ENCODE measurements at places on chromosomes 3 and 15. TPM values are rescaled to one million over a fixed set of nuclear protein-coding genes. Genes with fewer than 3 reads are reported as not detected.

- H3K4me3 ChIP-seq: no peak overlapping the region
- H3K36me3 ChIP-seq: no peaks in the 10 kb centered on the region
- no peak for DNase-seq
- peaks cover 30% of the 10 kb centered on the region for H3K4me1 ChIP-seq
Measured at GRCh38 chr3:194399874-194400411, 877 bp upstream of the GP5 start.

GRCh38 chr3:171956181-171956683, 83.1 kb upstream of the FNDC3B start:
- no peak for DNase-seq
- H3K27ac ChIP-seq: no peak overlapping the region
- H3K36me3 ChIP-seq: no peaks in the 10 kb centered on the region

SGO1 gene
- 0.89 TPM for total RNA-seq

SH2D7 gene
- total RNA-seq: not detected

- no peak for DNase-seq
- H3K36me3 ChIP-seq: no peaks in the 10 kb centered on the region
- no peak overlapping the region for H3K27ac ChIP-seq
- no peak overlapping the region for H3K4me3 ChIP-seq
Measured at GRCh38 chr3:23455775-23456174, 252.6 kb downstream of the UBE2E2 start.

COMMD4 gene
- 50.6 TPM for total RNA-seq

ETV5 gene
- total RNA-seq: 28.6 TPM

GRCh38 chr3:18420555-18420954, 4.6 kb downstream of the SATB1 start:
- H3K27ac ChIP-seq: no peak overlapping the region
- peaks cover 16% of the 10 kb centered on the region for H3K4me1 ChIP-seq
- no peaks in the 10 kb centered on the region for H3K27me3 ChIP-seq
- no peak overlapping the region for H3K4me3 ChIP-seq
- peaks cover 14% of the 10 kb centered on the region for H3K36me3 ChIP-seq

DNA sequence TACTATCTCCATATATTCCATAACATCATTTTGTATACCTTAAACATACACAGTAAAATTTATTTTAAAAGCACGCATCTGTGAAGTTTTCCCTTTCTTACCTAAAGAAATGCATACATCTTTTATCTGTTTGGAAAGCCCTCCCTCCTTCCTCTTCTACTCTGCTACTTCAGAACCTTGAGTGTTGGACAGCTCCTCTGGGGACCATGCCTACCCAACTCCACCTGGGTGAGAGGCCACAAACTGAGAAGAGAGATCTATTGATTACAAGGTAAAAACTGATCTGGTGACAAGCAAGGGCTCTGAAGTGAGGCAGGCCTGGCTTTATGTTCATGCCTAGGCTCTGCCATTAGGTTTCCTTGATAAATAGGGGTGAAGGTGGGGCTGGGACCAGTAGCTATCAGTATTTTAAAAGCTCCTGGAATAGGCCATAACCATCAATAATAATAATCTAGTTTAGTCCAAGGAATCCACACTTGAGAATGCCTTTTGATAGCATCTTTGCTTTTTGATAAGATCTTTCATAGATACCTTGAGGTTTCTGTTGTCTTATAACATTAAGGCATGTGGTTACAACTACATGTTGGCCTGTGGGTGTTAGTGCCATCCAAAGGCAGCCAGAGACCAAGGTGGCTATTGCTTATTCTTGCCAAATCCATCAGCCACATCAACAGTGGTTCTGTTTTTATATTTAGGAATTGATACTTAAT, 148.8 kb downstream of the KCNMB2 start:
- H3K36me3 ChIP-seq: no peaks in the 10 kb centered on the region
- H3K4me3 ChIP-seq: no peak overlapping the region
- no peaks in the 10 kb centered on the region for H3K27me3 ChIP-seq

DNA sequence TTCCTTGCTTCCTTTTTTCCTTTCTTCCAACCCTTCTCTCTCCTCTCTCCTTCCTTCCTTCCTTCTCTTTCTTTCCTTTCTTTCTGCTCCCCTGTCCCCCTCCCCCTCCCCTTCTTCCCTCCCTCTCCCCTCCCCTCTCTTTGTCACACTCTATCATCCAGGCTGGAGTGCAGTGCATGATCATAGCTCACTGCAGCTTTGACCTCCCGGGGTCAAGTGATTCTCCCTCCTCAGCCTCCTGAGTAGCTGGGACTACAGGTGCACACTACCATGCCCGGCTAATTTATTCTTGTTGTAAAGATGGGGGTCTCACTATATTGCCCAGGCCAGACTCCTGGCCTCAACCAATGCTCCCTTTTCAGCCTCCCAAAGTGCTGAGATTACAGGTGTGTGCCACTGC, 18.7 kb downstream of the NFKBIZ start:
- peak overlapping the region; percentile 56 for H3K27ac ChIP-seq
- peaks cover 6% of the 10 kb centered on the region for H3K36me3 ChIP-seq
- peaks cover 30% of the 10 kb centered on the region for H3K4me1 ChIP-seq
- DNase-seq: no peak

GRCh38 chr15:57528940-57529565, 62.7 kb upstream of the MYZAP start:
- H3K4me1 ChIP-seq: peaks cover 9% of the 10 kb centered on the region
- H3K27ac ChIP-seq: no peak overlapping the region
- no peak overlapping the region for H3K4me3 ChIP-seq

DNA sequence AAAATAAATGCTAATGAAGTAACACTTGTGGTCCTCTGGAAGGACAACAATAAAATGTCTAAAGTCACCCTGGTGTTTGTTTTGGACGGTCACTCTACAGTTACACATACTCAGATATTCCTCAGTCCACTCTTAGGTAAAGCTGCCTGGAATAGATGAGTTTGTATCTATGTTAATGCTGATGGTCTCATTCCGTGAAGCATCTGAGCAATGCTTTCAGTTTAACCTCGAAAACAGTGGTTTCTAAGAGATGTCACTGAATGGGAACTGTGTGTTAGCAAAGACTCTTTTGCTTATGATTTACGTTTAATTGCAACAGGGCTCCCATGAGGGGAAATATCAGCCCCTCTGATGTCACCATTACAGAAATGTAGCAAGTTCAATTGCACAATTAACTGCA, 49.1 kb downstream of the FBN1 start:
- H3K36me3 ChIP-seq: no peaks in the 10 kb centered on the region
- no peaks in the 10 kb centered on the region for H3K27me3 ChIP-seq
- no peaks in the 10 kb centered on the region for H3K4me1 ChIP-seq
- H3K4me3 ChIP-seq: no peak overlapping the region

DNA sequence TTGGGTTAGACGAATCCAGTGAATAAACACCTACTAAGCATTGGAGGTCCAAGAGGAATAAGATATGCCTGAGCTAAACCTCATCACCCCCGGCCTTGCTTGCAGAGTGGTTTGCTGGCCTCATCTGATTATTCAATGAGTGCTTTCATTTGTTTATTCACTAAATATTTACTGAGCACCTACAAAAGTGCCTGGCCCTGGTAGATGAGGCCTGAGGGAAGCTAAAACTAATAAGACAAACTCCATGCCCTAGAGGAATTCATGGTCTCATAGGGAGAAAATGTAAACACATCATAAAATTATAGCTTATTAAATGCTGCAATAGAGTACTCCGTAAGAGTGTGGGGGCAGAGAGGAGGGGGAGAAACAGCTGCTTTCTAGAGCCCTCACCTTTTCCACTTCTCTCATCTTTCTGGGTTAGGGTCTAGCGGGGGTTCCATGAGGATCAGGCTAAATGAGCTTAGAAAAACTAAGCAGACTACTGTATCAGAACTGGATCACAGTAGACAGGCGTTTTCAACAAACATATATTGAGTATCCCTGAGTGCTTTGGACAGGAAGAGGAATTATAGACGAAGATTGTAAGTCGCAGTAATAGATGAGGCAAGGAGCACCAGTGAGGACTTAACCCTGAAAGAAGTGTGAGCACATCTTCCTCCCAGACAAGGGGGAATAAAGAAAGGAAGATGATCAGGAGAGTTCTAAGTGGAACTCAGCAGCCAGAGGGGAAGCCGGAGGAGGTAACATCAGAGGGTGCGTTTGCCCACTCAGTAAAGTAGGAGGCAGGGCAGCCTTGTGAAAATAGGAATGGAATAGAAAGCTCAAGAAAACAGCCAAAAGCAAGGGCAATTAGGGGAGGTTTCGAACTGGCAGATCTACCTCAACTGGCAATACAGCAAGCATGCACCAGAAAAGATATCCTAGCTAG, 31.5 kb upstream of the LAMP3 start:
- no peak overlapping the region for H3K27ac ChIP-seq
- no peak overlapping the region for H3K4me3 ChIP-seq
- no peaks in the 10 kb centered on the region for H3K4me1 ChIP-seq
- H3K36me3 ChIP-seq: no peaks in the 10 kb centered on the region

DNA sequence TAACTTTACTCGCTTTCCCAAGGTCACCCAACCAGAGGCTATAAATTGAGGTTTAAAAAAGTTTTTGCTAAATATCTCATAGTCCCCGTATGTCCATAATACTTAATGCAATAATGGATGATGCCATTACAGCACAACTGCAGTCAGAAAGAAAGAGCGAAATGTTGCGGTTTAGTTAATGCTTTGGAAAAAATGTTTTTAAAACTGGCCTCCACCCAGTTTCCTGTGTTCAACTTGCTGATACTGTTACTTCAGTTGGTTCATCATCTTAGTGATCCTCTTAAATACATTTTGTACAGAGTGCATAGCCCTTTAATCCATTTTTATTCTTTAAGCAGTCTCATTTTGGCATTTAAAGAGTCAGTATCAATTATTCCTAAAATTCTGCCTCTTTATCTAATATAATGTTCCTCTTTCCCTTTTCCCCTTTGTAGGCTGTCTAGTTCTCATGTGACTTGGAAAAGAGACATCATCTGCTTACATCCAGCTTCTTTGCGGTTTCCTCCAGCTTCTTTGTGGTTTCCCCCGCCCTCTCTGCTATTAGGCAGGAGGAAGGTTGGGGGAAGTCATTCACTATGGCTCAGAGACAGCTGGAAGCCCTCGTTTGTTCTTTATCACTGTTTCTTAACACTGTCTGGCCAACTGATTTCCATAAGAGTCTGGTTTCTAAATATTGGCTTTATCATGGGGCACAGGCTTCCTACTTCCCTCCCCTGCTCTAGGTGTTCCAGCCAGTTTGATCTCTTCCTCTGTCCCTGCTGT, 154.3 kb downstream of the GOLIM4 start:
- H3K4me1 ChIP-seq: peaks cover 21% of the 10 kb centered on the region
- H3K4me3 ChIP-seq: no peak overlapping the region
- H3K27ac ChIP-seq: no peak overlapping the region
- DNase-seq: no peak
- no peaks in the 10 kb centered on the region for H3K27me3 ChIP-seq

ROBO1 gene
- total RNA-seq: 67.7 TPM

- peaks cover 4% of the 10 kb centered on the region for H3K27me3 ChIP-seq
- no peak overlapping the region for H3K27ac ChIP-seq
- DNase-seq: no peak
- peaks cover 19% of the 10 kb centered on the region for H3K4me1 ChIP-seq
- no peak overlapping the region for H3K4me3 ChIP-seq
- H3K36me3 ChIP-seq: no peaks in the 10 kb centered on the region
Measured at GRCh38 chr15:41855261-41855961, 16.8 kb downstream of the PLA2G4B start.

DNA sequence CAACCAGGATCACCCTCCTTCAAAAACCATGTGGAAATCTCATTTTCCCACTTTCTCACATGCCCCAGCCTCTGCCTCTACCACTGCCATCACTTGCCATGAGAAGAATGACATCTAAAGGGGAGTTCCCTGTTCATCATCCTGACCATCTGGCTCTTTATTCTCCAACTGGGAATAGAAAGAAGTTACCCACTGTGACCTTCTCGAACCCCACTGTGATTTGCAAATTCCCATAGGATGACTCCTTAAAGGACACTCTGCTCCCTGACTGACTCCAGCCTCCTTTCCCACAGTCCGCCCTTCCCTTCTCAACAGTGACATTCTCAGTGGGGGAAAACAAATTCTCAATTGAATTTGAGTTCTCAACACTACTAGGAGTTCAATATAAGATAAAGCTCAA, 440.5 kb downstream of the NR2F2 start:
- no peaks in the 10 kb centered on the region for H3K4me1 ChIP-seq
- DNase-seq: no peak

- no peaks in the 10 kb centered on the region for H3K27me3 ChIP-seq
- DNase-seq: no peak
- no peaks in the 10 kb centered on the region for H3K4me1 ChIP-seq
- H3K36me3 ChIP-seq: no peaks in the 10 kb centered on the region
Measured at GRCh38 chr3:70281663-70282062, 30.8 kb downstream of the MDFIC2 start.

GRCh38 chr3:195760345-195761122, 39.8 kb downstream of the MUC20 start:
- no peaks in the 10 kb centered on the region for H3K4me1 ChIP-seq
- H3K36me3 ChIP-seq: no peaks in the 10 kb centered on the region
- no peak overlapping the region for H3K4me3 ChIP-seq
- peak; percentile 66 for DNase-seq
- peaks cover 65% of the 10 kb centered on the region for H3K27me3 ChIP-seq

DNA sequence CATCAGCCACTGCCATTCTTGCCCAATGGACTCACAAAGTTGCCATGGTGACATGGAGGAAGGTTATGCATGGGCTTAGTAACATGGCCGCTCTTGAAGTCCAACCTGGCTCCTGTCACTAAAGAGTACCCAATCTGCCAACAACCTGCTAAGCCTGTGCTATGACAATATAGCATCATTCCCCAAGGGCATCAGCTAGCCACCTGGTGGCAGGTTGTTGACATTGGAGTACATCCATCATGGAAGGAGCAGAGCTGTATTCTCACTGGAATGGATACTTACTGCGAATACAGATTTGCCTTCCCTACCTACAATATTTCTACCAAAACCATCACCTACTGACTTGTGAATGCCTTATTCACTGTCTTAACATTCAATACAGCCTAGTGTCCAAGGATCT, 138.9 kb upstream of the RORA start:
- H3K4me1 ChIP-seq: no peaks in the 10 kb centered on the region
- DNase-seq: no peak
- H3K4me3 ChIP-seq: no peak overlapping the region
- H3K27me3 ChIP-seq: no peaks in the 10 kb centered on the region

LRRC2 gene
- 2.9 TPM for total RNA-seq

CTXN2 gene
- total RNA-seq: not detected

DNA sequence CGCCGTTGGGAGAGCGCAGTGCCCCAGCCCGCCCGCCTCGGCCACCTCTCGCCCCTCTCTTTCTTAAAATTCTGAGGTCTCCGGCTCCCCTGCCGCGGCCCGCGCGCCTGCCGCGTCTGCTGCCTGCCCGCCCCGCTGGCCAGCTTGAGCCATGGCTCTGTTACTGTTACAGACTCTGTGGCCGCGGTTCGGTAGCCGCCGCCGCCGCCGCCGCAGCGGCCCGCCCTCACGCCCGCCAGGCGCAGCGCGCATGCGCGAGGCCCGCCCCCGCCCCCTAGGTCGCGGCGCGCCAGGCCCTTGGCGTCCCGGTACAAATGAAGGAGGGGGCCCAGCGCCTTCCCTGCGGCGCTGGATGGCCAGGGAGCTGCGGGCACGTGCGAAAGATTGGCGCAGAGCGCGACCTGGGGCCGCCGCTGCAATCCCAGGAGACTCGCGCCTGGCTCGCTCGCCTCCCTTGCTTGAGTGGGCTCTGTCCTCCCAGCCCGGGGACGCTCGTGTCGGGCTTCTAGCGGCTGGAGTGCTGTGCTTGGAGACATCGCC, at the start of gene ONECUT1:
Gene ONECUT1, minus strand, starts transcription at position 168 of the 540 bp plus-strand sequence. CDS start 452 bp downstream, outside the sequence.
- H3K4me3 ChIP-seq: peak within 1 kb of the TSS; percentile 55
- H3K27ac ChIP-seq: no peak within 1 kb of the TSS
- H3K27me3 ChIP-seq: peaks cover 99% of the 10 kb centered on the region
- no peak for DNase-seq
- peaks cover 53% of the 10 kb centered on the region for H3K4me1 ChIP-seq

All from suprapubic skin (tissue), 4 donors.